ENCODE measurements at places on chromosomes 16 and 17.
A peak's percentile ranks its signal among the peaks of the same experiment; 100 is the strongest.

- no peak for DNase-seq
Observed at GRCh38 chr16:86945166-86945900, 367.0 kb downstream of the FOXL1 start.

- no peak for DNase-seq
Observed at GRCh38 chr16:29714972-29715371, 30.8 kb downstream of the C16orf54 start.

DNA sequence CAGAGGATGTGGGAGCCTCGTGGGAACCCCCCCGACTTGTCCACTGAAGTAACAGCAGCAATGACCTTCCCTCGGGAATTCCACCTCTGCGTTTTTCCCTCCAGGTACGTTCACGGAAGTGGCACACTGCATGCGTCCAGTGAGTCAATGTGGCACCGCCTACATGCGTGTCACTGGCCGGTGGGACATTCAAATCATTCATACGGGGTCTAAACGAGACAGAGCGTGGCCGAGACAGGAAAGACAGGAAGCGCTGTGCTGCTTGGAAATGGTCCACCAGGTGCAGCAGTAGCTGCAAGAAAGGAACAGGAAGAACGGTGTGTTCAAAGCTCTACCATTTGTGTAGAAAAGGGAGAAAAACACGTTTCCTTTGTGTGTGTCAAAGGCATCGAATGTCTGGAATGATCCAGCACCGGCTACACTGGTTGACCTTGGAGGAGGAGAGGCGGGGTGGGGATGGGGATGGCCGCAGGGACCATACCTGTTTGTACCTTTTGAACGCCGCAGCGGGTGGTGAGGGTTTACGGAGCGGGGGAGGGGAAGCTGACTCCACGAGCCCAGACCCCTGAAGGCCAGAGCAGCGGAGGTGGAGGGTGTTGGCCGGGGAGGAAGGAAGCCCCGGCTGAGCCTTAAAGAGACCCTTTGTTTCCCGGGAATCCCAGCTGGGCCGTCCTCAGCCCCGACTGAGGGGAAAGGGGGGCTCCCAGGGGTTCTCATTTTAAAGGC lies 1.7 kb upstream of the PGAP6 start:
- no peak for DNase-seq

- no peak for DNase-seq
Observed at GRCh38 chr17:8734876-8735275, 9.8 kb downstream of the CCDC42 start.

DNA sequence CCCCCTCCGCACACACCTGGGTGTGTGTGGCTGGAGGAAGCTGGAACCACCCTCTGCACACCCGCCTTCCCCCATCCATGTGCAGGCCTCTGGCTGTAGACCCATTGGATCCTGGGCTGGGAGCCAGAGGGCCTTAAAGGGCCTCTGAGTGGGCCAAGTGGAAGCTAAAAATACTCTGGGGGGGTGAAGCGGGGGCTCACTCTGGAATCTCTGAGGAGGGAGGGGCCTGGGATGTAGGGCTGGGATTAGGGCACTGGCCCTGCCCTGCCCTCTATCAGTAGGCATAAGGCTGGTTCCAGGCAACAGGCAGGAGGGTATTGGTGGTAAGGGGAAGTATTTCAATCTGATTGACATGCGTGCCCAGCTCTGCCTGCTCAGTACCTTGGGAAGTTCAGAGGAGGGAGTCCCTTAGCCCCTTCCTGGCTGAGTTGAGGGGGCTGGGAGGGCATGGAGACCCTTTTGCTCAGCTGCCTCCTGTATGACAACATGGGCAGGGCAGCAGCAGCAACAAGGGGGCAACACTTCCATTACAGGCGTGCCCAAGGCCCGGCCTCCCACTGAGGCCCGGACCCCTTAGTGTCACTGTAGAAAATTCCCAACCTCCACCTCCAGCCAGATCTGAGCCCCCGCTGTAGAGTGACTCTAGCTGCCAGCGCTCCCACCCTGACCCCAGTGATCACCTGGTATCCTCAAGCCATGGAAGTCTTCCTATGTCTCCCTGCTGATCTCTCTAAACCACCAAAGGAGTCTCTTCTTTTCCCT lies 5.2 kb downstream of the ITGA3 start:
- DNase-seq = peak; percentile 81

DNA sequence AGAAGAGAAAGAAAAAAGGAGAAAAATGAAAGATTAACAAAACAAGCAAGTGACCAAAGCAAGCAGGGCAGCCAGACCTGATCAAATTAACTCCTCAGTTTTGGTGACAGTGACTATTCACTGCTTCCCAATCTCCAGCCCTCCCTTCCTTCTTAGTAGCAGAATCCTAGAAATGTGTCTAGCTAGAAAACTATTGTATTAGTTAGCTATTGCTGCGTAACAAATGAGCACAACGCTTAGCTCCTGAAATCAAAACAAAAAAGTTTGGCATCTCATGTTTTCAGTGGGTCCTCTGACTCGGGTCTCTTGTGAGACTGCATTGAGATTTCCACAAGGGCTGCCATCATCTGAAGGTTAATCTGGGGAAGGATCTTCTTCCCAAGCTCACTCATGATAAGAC lies 213.9 kb downstream of the PARN start:
- DNase-seq = no peak

GRCh38 chr16:1678500-1679098 lies 520 bp downstream of the JPT2 start:
- peak; percentile 39 for DNase-seq

DNA sequence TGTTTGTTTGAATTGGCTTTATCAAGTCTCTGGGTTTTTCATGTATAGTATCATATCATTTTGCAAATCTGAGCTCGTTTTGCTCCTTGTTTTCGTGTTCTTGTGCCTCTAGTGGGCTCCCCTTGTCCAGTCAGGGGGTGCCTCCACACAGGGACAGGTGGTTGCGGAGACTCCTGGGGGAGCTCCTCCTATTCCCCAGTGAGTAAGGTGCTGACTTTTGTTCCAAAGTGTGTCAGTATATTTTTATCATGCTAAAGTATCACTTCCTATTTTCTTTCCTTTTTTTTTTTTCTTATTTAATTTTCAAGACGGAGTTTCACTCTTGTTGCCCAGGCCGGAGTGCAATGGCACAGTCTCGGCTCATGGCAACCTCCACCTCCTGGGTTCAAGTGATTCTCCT lies 30.3 kb upstream of the IL17C start:
- DNase-seq = no peak

DNA sequence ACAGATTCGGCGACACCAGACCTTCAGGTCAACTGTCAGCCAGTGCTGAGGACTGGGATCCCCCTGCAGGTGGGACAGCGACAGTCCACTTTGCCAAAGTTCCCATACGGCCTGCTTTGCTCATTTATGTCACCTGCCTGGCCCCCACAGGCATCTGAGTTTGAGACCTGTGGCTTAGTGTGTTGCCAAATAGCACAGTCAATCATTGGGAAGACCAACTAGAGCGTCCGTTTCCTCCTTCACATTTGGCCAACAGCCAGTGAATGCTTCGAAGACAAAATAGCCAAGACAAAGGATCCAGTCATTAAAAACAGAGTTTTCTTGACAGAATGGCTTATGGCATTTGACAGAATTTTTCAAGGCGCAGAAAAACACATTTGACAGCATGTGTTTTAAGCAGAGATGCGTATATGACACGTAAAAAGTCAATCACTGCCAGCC lies 113.8 kb downstream of the ABCC12 start:
- DNase-seq = no peak

DNA sequence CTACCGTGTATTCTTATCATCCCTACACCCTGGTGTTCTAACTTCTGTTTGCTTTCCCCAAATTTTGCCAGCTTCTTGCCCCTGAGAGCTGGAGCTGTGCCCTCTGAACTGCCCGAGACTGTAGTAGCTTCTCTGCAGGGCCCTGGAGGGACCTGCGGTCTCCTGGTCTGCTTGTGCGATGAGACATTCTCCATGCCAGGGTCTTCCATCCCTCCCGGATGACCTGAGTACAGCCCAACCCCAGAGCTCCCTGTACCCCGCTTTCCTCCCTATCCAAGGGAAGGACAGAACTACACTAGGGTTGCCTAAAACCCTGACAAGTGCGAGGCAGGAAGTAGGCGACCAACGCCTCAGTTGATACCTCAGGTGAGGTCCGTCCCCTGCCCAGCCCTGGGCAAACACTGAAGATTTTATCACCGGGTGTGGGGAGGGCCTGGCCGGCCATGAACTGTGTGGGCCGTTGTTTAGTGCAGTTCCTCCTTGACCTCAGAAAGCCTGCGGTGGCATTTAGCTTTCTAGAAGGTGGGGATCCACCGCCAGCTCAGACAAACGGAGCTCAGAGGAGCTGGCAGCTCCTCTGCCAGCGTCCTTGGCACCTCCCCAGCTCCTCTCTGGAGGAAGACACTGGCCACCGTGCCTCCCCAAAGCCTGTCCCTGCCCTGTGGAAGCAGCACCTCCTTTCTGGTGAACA lies 13.7 kb downstream of the CANT1 start:
- no peak for DNase-seq

DNA sequence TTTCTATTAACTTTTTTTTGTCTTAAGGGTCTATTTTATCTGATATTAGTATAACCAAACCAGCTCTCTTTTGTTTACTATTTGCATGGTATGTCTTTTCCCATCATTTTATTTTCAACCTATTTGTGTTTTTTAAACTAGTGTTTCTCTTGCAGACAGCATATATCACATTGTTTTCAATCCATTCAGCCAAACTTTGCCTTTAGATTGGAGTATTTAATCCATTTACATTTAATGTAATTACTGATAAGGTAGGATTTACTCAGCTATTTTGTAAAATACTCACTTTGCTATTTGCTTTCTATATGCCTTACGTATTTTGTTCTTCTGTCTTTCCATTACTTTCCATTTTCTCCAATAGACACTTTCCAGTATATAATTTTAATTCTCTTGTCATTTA lies 108.0 kb upstream of the NACA2 start:
- DNase-seq = no peak

DNA sequence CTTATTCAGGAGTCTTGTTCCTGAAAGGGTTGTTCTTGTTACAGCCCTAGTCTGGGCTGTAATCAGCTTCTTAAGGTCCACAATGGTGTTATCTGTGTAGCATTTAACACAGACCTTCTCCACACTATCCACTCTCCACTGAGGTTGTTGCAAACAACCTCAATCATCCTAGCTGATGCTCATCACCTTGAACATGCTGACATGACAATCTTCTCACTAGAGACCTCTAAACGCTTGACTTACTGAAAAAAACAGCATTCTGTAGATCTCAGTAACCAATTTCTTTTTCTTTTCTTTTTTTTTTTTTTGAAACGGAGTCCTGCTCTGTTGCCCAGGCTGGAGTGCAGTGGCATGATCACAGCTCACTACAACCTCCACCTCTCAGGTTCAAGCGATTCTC lies 3.6 kb downstream of the TNFRSF17 start:
- no peak for DNase-seq

- no peak for DNase-seq
Observed at GRCh38 chr16:72621651-72622050, 426.3 kb downstream of the ZFHX3 start.

DNA sequence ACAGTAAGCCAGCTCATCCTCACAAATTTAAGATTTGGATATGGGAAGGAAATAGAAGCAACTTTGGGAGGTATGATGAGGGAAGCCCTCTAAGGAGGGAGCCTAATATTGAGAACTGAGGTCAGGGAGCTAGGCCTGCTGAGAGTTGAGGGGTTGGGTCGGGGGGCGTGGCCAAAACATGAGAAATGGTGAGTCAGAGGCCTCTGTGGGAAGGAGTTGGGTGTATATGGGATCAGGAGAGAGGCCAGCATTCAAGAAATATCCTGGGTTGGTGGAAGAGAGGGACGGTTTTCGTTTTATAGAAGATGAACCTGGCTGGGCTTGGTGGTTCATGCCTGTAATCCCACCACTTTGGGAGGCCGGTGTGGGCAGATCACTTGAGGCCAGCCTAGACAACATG lies 48.4 kb downstream of the CLEC16A start:
- peak; percentile 82 for DNase-seq

DNA sequence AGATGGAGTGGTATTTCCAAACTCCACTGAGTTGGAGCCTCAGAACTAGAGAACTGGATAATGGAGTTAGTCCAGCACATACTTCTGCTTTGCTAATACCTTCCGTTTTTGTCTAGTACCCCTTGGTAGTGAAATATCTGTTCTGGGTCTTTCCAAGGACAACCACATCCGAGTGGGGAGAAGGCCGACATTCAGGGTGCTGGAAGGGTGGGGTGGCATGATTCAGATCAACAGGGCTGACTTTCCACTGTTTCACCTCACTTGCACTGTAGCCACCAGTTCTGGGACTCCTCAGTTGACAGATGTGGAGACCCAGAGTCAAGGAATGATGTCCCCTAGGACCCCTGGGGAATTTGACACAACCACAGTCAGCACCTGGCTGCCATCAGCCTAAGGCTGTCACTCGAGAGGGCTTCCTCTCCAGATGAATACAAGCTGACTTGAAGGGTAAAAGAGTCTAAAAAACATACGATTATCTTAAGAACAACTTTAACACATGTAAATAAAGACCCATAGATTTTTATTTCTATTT lies 84.8 kb upstream of the HNF1B start:
- DNase-seq = no peak

DNA sequence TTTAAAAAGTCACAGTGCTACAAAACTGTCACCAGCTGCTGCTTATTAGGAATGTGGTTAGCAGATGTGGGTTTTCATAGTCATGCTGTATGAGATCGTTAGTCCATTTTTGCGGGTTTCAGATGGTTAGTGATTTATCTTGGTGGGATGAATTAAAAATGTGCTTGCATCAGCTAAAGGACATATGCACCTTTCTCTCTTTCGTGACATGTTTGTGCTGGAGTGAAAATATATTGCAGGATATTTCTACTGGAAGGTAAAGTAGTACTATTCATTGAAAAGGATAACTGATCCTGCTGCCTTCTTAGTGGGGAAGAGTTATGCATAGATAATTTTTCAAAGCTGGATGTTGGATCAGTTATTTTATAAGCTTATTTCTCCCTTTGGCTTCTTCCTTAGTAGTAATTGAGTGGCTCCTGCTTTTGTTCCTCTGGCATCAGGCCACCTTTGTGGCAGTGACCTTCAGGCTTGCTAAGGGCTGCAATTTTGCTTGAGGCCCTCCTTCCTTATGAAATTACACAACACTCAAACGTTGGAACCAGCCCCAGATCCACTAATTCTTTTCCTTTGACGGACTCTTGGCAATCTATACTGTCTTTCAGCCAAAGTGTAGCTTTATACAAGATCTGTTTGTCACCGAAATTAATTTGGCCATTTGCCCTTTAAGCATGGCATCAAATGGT lies 7.5 kb upstream of the SNTB2 start:
- peak; percentile 76 for DNase-seq

- DNase-seq = no peak
Observed at GRCh38 chr16:78292844-78293380, 193.5 kb downstream of the WWOX start.

DNA sequence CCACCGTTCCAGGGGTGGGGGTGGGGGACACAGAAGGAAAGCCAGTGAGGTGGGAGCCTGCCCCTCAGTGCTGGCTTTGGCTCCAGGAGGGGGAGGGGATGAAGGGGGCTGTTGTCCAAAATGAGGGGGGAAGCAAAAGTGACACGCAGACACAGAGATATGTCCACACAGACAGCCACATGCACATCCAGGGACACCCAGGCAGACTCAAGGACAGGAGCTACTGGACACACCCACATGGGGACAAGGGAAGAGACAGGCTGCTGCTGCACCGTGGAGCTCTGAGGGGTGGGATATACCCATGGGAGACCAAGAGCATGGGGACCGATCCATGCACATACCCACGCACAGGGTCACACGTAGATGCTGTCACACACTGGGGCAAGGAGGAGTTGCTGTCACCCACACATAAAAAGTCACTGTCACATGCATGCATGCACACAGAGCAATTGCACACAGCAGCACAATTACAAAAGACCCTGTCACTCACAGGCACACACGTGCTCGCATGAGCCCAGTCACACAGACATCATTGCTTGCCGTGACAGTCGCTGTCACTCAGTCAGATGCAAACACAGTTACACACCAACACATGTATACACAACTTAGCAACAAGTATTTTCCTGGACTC lies 1.3 kb downstream of the THRA start:
- DNase-seq = no peak
